ENCODE measurements at places on chromosomes 16 and 17.

DNA sequence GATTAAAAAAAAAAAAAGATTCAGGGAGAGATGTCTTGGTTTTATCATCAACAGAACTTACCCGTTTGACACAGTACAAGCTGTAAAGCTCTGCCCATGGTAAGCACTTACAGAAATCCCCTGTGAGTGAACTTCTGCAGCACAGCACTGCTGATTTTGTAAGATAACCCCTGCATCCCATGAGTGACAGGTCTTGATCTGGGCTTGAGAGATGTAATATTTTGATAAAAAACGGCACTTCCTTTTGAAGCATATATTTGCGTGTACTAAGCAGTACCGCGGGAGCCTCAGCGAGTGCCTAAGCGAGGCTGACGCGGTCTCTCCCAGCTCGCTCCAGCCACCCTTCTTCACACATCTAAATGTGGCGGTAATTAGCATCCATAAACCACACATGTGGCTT lies 50.5 kb downstream of the IKZF3 start:
- no peak for DNase-seq

DNA sequence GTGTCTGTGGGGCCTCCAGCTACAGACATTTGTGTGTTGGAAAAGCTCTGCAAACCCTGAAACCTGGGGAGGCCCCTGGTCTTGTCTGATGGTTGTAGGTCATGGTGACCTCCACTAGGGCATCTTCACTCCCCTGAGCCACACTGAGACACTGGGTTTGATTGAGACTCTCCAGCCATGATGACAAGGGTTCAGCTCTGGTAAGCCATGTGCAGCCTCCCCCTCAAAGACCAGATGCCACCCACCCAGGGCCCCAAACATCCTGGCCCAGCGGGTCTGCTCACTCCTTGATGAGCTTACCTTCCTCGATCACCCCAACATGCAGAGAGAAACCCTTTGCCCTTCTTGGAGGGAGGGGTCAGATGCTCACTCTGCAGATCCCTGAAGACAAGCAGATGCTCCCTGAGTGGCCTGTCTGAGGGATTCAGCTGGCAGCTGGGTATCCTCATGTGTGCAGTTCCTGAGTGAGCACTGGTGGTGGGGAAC lies 101.6 kb downstream of the METRNL start:
- DNase-seq, result no peak

DNA sequence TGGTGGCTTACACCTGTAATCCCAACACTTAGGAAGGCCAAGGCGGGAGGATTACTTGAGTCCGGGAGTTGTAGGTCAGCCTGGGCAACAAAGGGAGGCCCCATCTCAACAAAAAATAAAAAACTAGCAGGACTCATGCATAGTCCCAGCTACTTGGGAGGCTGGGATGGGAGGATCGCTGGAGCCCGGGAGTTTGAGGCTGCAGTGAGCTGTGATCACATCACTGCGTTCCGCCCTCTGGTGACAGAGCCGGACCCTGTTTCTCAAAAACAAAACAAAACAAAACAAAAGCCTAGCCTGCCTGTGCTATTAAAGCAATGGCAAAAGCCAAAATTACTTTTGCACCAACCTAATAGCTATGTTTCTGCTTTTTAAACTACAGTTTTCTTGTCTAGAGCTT lies 1.5 kb downstream of the FCSK start:
- no peak for DNase-seq

DNA sequence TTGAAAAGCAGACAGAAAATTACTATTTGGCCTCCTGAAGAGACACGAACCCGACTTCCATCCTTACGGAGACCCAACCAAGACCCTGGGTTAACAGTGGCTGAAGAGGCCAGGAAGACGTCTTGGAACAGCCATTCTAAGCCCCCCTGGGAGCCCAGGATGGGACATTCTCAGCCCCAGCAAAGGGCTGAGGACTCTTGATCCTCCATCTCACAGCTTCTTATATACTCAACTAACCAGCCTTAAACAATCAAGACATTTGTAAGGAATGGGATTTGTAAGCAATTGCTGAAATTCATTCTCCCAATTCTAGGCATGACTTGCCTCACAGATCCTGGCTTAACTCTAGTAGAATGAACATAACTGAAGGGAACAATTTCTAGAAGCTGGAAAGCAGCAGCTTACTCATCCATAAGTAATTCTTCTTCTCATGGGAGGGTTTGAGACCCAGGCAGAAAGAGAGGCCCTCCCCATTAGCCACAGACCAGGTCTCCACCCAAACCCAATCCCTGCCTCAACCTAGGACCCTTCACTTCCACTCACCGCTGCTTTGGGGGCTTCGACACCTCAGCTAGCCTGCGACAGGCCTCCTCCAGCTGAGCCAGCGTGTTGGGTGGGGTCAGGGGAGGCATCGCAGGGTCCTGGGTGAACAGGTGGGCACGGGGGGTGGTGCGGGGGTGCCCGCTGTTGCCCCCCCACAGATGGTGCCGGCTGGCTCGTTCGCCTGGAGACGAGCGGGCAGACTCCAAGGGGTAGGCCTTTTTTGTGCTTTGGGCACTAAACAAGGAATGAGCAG lies 25.5 kb downstream of the AXIN2 start:
- DNase-seq, result no peak
